ENCODE measurements at places on chromosomes 2 and 18. TPM values are rescaled to one million over a fixed set of nuclear protein-coding genes. Genes with fewer than 3 reads are reported as not detected.
A peak's percentile ranks its signal among the peaks of the same experiment; 100 is the strongest.

The IL1B gene
- 7.6 TPM for polyA plus RNA-seq

The GBX2 gene
- polyA plus RNA-seq = 0.11 TPM

The HJURP gene
- polyA plus RNA-seq = 30.5 TPM

GRCh38 chr2:58918141-58918540 is 677.0 kb upstream of the FANCL start:
- DNase-seq = no peak

DNA sequence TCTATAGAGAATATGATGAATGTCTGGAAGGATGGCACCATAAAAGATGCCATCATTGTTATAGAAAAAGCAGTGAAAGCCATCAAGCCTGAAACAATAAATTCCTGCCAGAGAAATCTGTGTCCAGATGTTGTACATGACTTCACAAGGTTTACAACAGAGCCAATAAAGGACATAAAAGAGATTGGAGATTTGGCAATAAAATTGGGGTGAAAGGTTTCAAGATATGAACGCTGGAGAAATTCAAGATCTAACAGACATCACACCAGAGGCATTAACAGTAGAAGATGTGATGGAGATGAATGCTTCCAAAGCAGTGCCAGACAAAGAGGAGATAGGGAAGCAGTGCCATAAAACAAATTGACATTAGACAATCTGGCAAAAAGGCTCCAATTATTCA is 518.8 kb upstream of the ACVR2A start:
- DNase-seq = no peak

GRCh38 chr2:207481924-207482323 is 47.8 kb upstream of the CREB1 start:
- DNase-seq = no peak

The TCF23 gene
- polyA plus RNA-seq = not detected

DNA sequence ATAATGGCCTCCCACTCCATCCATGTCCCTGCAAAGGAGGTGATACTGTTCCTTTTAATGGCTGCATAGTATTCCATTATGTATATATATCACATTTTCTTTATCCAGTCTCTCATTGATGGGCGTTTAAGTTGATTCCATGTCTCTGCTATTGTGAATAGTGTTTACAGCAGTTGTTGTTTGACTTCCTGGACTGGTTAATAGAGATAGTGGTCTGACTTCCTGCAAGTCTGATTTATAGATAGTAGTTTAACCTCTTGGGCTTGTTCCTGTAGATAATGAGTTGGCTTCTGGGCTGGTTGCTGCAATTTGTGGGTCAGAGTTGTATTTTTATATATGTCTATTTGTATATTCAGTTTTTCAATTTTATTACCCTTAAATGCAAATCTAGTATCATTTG is 145.4 kb downstream of the ARL6IP6 start:
- DNase-seq = no peak

The OTOF gene
- polyA plus RNA-seq = 0.16 TPM

The CAPN14 gene
- 0.10 TPM for polyA plus RNA-seq

The SPTBN1 gene
- 33.8 TPM for polyA plus RNA-seq

DNA sequence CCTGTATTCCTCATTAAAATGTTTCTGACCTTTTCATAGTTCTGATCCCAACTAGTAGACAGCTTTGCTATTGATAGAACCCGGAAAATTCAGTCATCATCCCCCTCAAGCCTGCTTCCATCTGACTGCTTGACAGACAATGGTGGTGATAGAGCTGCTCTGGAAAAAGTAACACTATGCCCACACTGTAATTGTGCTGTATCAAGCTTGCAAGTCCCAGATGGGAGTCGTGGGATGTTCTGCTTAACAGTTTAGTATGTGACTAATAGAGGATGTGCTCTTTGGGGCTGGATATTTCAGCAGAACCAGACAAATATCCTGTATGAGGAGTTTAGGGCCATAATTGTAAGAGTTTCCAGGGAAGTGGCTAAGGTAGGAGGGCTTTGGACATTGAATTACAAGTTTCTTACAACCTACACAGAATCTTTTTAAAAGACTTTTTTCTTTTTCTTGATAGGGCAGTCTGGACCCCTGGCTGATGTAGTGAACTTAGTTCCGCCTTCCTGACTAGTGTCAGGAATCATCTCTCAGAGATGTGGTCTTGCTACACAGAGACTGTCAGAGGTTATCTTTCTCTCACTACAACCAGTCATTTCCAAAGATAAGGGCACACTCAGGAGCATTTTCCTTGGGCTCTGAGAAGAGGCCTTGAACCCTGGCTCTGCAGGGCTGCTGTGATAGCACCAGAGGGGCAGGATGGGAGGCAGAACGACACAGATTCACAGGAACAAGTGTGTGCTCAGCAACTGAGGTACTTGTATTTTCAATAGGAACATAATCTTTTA is 158.0 kb upstream of the RBMS1 start:
- DNase-seq = no peak

GRCh38 chr2:217349251-217349650 is 489.4 kb upstream of the TNP1 start:
- DNase-seq = no peak

The BMP10 gene
- not detected for polyA plus RNA-seq

GRCh38 chr2:168338292-168338691 is 90.9 kb upstream of the STK39 start:
- no peak for DNase-seq

- DNase-seq = no peak
Measured at GRCh38 chr18:23501626-23502025, 1.7 kb upstream of the RMC1 start.

The MCM6 gene
- 15.7 TPM for polyA plus RNA-seq

The TMEM185B gene
- 32.0 TPM for polyA plus RNA-seq

The SPP2 gene
- not detected for polyA plus RNA-seq

GRCh38 chr2:186064507-186064906 is 325.9 kb downstream of the FSIP2 start:
- no peak for DNase-seq

DNA sequence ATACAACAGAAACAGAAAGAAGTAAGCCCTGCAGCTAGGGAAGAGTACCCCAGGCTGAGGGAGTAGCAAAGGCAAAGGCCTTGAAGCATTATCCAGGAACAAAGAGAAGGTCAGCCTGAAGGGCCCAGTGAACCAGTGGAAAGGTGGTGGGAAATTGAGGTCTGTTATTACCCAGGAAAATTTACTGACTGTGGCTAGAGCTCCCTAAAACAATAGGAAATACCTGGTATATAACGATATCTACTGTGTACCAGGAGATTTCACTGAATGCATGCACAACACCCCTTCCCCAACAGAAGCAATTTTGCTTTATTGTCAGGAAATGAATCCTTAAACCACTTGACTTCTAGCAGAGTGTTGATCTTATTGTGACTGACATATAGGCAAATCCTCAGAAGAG is 365.3 kb downstream of the ERBB4 start:
- no peak for DNase-seq

The CNTNAP5 gene
- not detected for polyA plus RNA-seq

The CAB39 gene
- 23.6 TPM for polyA plus RNA-seq

GRCh38 chr2:233996000-233996399 is 54.5 kb upstream of the SPP2 start:
- no peak for DNase-seq

The MAP3K19 gene
- not detected for polyA plus RNA-seq

DNA sequence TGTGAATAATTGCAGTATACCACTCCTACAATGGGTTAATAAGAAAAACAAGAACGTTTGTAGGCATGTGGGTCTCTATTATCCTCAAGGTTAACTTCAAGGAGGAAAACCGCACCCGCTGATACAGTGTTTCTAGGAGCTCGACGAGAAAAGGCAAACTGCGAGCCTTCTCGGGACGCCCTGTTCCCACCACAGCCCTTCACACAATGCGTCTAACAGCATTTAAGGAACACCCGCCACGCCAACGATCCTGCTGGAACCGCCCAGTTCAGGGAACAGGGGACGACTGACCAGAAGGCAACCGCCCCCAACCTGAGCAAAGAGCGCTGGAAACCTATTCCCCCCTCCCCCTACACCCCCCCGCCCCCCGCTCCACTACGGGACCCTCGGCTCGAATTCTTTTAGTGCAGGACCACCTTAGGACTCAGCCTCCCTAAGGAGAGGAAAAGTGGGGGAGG is 710 bp upstream of the TMSB10 start:
- no peak for DNase-seq

The PAIP2B gene
- 0.29 TPM for polyA plus RNA-seq

The ACMSD gene
- polyA plus RNA-seq = not detected

- peak; percentile 32 for DNase-seq
Measured at GRCh38 chr2:61460163-61460562, 10.7 kb downstream of the USP34 start.

- no peak for DNase-seq
Measured at GRCh38 chr18:6497543-6497942, 82.8 kb upstream of the L3MBTL4 start.

DNA sequence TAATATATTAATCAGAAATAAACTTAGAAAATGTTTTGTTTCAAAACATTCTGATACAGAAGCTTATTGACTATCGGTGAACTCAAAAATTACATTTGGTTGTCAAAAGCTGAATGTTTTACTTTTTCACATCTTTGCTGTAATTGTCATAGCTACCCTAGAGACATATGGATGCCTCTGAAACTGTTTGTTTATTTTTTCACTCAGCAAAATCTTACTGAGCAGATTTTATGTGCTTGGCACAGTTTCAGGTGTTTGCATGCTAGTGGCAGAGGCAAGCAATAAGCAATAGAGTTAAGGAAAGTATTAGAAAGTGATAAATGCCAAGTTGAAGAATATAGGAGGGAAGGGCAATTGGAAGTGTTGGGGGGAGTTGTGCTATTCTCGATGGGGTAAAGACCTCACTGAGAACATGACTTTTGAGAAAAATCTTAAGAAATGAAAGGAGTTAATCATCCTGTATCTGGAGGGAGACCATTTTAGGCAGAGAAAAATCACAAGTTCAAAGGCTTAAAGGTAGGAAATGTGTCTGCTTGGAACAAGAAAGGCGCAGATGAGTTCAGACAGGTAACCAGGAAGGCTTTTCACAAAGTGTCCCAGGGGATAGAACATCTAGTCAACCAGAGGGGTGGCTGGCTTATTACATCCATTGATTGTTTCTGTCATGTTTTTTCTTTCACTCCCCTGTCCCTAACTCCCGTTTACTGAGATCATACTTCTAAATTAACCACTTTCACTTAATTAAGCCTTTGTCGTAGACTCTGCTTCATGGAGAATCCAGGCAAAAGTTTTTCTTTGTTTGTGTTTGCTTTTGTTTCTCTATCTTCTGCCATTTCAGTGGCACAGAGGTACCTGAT is 27.2 kb upstream of the COBLL1 start:
- DNase-seq = no peak

The ZSWIM2 gene
- polyA plus RNA-seq = 0.04 TPM

The RFX8 gene
- polyA plus RNA-seq = 2.1 TPM

GRCh38 chr2:172296267-172297046 is 130.9 kb upstream of the ITGA6 start:
- DNase-seq = no peak

DNA sequence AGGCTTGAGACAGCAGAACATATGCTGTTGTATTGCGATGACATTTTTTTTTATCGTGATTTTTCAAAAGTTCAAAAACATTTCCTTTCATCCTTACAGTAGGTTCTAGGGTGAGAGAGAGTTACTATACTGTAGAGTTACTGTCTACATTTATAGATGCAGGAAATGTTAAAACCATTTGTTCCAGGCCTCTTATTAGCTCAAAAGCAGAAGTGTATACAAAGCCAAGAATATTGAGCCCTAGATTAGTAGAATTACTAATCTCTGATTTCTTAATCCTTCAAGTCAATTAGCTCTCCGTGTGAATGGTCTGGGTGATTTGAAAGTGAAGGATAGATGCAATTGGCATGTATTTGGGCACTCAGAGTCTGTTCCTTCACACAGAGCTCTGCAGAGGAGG is 73.1 kb downstream of the MAPRE2 start:
- no peak for DNase-seq

DNA sequence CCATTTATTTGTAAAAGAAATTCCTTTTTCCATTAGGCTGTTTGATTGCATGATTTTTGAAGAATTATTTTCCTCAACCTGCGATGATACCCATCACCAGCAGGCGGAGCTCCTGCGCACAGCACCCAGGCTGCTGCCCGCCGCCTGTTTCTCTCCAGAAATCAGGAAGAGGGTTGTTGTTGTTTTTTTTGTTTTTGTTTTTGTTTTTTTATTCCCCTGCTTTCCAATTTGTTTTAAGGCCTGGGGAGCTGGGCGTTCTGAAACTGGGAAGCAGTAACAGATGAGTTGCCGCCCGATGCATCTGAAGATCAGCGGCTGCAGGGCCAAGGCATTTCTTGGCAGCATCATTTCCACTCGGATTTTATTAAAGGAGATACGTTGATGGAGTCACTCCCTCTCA is 132.1 kb downstream of the MBP start:
- DNase-seq = no peak

DNA sequence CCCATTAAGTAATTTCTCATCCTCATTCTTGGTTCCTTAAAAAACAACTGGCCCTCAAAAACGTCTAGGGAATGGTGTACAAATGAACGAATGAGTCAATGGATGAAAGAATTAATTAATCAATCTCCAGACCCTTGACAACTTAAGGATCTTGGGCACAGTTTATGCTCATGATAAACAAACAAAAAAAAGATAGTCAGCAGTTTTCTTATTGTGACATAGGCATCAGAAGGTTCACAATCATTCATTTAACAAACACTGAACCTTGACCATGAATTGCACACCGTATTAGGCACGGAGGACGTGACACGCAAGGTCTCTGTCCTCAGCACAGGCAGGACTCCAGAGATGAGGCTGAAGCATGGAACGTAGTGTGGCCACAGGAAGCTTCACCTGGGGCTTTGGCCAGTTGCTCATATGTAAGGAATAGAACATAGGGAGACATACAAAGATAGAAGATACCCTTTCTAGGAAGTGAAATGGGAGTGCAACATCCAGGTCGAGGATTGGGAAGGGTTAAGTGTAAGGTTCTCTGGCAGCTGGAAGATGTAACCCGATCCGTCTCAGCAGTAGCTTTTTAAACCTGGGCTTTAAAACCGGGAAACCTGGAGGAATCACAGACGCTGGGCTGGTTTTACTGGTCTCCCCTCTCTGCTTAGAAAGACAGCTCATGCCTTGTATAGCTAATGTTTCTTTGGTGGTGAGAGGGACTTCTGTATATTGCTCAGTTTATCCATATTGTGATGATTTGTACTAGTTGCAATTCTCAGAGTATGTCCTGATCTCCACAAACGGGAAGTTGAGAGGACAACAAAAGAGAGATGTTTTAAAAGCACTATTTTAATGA is 8.9 kb upstream of the LTBP1 start:
- no peak for DNase-seq

DNA sequence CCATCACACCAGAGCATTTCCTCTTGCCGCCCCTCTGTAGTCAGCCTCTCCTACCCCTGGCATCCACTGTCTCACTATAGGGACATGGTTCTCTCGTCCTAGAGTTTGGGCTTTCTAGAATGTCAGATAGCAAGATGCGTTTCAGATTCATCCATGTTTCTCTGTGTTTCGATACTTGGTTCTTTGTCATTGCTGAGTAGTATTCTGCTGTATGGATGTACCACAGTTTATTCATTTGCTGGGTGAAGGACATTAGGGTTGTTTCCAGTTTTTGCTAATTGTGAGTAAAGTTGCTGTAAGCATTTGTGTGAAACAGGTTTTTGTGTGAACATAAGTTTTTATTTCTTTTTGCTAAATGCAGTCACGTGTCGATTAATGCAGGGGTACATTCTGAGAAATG is 3.8 kb downstream of the ZNF532 start:
- no peak for DNase-seq

GRCh38 chr2:1170241-1170640 is 219.6 kb downstream of the SNTG2 start:
- no peak for DNase-seq

GRCh38 chr2:98188351-98189046 is 101.5 kb downstream of the VWA3B start:
- DNase-seq = no peak

- DNase-seq = no peak
Measured at GRCh38 chr2:163471947-163472346, 263.9 kb downstream of the FIGN start.
